Heart right ventricle (tissue), 16 donors: ENCODE measurements at places on chromosomes 3 and 15. TPM values are rescaled to one million over a fixed set of nuclear protein-coding genes. Genes with fewer than 3 reads are reported as not detected.
A peak's percentile ranks its signal among the peaks of the same experiment; 100 is the strongest.

The NAALADL2 gene
- total RNA-seq, result 5.8 TPM

The CCDC13 gene
- total RNA-seq, result 0.66 TPM

- no peak for DNase-seq
Measured at GRCh38 chr3:70531063-70531657, 218.7 kb upstream of the MDFIC2 start.

The SAMD7 gene
- not detected for total RNA-seq

DNA sequence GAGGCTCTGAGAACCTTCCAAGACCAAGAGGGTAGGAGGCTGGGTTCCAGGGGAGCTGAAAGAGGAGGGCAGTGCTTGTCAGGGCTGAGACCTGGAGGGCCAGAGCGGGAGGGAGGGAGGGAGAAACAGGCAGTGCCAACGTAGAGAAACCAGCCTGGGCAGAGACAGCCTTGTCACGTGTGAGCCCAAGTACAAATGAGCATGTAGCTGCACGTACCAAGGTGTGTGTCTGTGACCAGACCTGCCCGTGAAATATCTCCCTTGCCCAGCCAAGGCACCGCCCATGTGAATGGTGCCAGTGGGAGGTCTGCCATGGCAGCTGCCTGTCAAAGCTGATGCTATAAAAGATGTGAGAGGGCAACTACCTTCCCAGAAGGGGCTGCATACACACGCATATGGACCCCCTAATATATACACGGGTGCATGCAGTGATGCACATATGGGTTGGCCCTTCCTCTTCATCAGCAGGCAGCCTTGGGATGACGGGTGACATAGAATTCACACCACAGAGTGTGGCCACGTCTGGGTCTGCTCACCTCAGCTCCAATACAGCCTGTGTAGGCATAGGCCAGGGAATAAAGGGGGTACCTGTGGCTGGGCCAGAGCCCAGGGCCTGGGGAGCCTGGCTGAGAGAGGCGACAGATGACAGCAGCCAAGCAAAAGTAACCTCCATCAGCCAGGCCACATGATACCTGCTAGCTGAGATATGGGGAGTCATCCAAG lies 7.8 kb upstream of the CTDSPL start:
- DNase-seq, result no peak

The DNAJA4 gene
- 86.2 TPM for total RNA-seq

The TM4SF1 gene
- 76.5 TPM for total RNA-seq

The LMAN1L gene
- 9.1 TPM for total RNA-seq

The GHSR gene
- total RNA-seq, result not detected

The TJP1 gene
- total RNA-seq, result 137 TPM

DNA sequence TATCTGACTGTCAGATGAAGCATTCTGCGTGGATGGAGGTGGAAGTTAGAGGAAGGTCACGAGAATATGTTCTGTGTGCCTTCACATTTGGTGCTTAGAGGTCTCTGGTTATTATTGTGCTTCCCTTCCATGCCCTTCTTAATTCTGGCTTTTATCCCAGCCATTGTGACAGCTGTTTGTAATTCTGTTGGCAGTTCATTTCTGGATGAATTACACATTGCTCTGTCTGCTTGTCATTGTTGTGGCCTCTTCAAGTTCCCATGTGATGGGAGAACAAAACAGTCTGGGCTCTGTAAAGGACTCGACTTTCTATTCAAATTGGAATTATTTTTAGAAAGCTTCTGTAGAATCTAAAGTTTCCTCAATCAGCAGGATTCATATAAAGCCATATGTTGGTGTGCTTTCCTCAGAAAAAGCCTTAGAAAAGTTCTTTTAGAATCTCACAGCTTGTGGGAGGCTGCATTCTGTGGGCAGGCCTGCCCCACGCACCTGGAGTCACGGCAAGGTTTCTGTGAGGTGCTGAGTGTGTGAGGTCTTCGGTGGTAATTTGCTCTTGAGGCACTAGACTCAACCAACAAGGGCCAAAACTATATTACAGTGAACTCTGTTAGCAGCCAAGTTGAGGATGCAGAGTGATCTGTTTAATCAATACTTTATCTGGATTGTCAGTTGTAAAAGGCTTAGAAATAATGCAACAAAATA lies 397.4 kb upstream of the AZI2 start:
- no peak for DNase-seq

DNA sequence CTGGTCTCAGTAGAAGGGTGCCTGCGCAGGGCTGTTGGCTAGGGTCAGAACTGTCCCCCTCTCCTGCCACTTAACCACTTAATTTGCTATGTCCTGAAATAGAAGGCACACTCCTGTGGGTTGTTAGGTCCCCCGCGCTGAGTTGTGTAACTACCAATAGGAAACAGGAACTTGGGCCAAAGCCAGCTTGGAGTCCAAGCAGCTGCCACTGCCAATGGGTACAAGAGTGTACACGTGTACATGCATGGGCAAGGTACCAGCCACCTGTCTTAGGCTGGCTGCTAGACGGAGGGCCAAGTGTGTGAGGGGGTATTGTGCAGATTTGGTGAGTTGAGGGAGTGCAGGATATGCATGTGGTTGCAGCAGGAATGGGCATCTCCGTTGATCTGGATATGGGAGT lies 29.7 kb upstream of the POLG start:
- no peak for DNase-seq

DNA sequence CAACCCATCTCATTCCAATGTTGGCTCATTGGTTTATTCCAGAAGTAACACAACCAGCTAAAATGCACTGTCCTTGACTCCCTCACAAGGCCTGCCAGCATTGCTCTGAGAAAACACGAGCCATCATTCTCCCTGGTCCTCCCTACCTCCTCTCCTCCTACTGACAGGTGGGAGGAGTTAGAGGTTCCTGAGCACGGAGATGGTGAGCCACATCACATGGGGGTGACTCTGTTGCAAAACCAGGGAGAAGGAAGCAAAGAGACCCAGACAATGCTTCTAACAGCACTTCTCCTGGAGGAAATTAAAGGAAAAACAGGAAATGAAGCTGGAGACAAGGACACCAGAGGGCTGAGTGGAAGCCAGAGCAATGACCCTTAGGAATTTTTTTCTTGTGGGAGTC lies 667.4 kb downstream of the NTRK3 start:
- no peak for DNase-seq

DNA sequence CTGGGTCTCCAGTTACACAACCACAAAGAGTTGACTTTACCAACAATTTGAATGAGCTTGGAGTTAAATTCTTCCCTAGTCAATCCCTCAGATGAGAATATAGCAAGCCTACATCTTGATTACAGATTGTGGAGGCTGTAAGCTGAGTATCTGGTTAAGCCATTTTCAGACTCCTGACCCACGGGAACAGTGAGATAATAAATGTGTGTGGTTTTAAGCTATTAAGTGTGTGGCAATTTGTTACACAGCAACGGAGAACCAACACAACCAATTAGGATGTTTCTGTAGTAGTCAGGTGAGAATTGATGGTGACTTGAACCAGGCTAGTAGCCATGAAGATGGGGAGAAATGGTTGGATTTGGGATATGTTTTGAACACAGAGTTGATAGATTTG lies 37.7 kb upstream of the SLC4A7 start:
- DNase-seq, result no peak

GRCh38 chr3:175329373-175329772 lies 470.2 kb downstream of the NAALADL2 start:
- no peak for DNase-seq

The MESP2 gene
- total RNA-seq, result not detected

DNA sequence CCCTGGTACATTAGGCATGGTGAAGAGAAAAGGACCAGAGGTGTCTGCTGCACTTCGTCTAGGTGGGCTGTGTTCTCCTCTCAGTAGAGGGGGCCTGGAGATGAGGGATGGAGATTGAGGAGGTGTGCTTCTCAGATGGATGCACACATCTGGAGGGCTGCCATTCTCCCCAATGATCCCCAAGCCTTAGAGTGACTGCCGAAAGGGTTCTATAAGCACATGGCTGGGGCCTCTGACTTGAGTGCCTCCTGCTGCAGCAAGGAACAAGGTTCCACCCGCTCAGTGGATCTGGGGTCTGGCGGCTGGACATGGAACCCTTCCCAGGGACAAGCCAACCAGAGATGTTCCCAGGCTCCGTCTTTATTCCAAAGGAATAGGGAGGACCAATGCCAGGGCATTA lies 66.8 kb downstream of the CPN2 start:
- no peak for DNase-seq

GRCh38 chr3:51986010-51986947 lies 2.9 kb downstream of the ACY1 start:
- DNase-seq, result no peak

DNA sequence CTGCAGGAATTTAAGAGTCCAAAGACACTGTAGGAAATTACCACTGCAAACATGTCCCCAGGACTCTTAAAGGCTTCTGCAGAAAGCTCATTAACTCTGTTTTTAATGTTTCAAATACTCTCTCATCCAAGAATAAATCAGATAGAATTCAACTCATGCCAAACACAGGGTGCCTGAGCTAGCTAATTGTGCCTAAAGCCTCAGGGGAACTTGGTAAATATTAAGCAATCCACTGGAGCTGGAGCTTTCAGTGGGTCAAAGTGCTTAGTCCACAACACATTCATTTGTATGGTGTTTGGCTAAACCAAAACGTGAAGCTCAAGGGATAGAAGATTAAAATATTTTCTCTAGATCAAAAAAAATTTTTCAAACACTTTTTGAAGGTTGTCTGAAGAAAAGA lies 131.4 kb downstream of the THRB start:
- no peak for DNase-seq

GRCh38 chr3:82743196-82743595 lies 981.8 kb upstream of the GBE1 start:
- peak; percentile 31 for DNase-seq

The UBAP1L gene
- total RNA-seq, result 1.5 TPM

The NR2F2 gene
- 9.1 TPM for total RNA-seq

The KY gene
- 3.8 TPM for total RNA-seq

DNA sequence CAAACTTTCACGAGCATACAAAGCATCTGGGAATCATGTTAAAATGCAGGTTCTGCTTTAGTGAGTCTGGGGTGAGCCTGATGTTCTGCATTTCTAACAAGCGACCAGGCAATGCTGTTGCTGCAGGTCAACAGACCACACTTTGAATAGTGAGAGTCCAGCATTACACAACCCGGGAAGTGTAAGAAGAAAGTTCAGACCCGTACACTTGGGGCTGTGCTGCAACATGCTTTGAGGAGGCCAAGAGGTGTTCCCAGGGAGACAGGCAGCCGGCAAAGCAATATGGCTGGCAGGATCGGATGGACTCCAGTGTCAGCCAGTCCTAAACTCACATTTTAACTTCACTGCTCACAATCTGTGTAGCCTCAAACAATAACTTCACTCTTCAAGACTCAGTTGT lies 134.2 kb downstream of the LIPC start:
- DNase-seq, result no peak

The PDZRN3 gene
- total RNA-seq, result 76.3 TPM

The ZNF860 gene
- total RNA-seq, result not detected

DNA sequence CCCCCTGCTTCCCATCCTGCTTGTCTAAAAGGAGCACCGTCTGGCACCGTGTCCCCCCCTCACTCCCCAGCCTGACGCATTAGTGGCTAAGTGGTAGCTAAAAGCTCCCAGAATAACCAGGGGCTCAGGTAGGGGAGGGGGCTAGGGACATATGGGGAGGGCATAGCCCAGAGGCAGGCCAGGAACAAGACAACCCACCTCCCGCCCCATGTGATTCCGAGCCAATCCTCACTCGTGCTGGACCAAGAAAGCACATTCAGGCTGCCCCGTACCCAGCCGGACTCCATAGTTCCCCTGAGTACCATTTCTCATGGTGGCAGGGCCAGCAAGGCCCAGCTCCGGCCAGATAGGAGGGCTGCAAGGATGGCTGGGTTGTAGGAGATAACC lies 11.5 kb downstream of the SEMA7A start:
- no peak for DNase-seq

DNA sequence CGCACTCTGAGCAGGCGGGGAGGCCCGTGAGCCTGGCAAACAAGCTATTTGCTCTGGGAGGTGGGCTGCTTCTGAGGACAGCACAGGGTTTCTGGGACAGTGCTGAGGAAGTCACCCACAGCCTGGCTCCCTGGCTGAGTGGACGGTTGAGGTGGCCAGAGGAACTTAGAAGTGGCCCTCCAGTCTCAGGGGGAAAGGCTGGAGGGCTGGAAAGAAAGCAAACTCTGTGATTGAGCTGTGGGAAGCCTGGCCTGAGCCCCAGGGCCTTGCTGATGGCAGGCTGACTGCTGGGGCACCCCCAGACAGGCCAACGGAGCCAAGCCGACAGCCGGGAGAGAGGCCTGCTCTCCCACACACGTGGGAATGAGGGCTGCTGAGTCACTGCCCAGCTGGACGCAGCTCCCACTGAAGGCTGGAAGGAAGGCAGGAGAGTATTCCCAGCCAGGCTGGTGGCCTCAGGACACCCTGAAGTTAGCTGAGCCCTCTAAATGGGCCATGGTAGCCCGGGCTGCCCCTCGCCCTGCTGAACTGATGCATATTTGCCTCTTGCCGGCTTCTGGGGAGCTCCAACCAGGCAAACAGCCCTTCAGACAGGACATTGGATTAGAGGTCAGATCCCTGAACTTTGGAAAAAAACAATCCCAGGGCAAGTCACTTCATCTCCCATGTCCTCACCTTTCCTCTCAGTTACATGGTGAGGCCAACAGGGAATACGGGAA lies 98.0 kb upstream of the TLE3 start:
- peak; percentile 78 for DNase-seq

GRCh38 chr3:8597219-8597853 lies 47.3 kb downstream of the SSUH2 start:
- DNase-seq, result no peak

The CCDC80 gene
- 102 TPM for total RNA-seq

The UQCRC1 gene
- total RNA-seq, result 1,099 TPM

- DNase-seq, result no peak
Measured at GRCh38 chr15:76208786-76209424, 102.4 kb downstream of the ETFA start.

DNA sequence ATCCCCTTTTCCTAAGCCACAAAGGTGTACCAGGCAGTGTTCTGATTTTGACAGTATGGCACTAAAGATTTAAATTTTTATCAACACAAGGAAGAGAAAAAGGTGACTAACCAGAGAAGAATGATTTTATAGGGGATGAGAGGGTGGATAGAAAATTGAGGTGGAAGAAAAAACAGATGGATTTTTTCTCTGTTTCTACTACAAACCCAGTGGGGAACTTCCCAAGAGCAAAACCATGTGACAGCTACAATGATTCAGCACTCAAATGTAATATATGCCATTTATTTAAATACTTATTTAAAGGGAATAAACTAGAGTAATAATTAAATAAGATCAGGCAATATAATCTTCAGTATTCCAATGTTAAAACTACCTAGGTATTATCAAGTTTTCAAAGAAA lies 11.1 kb downstream of the DCUN1D1 start:
- no peak for DNase-seq

DNA sequence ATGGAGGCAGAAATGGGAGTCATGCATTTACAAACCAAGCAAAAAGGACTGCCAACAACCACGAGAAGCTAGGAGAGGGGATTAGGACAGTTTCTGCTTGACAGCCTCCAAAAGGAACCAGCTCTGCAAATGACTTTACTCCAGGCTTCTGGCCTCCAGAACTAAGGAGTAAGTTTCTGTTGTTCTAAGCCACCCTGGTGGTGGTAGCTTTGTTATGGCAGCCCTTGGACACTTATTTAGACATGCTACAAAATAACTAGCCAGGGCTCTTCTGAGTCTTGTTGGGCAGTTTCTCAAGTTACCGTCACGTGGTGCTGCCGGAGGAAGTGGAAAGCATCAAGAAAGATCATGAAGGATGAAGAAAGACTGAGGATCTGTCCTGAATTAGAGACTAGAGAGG lies 386.5 kb downstream of the LRTM1 start:
- DNase-seq, result no peak

The SCN11A gene
- total RNA-seq, result not detected
